HTR-8/SVneo (cell line): ENCODE measurements at places on chromosomes 2 and 18.

GRCh38 chr2:231710799-231711676 is 2.7 kb downstream of the PTMA start:
- no peak for DNase-seq

- DNase-seq, result no peak
Measured at GRCh38 chr2:221429741-221430491, 142.2 kb downstream of the EPHA4 start.

- DNase-seq, result no peak
Measured at GRCh38 chr18:51039138-51040112, 9.4 kb downstream of the SMAD4 start.

GRCh38 chr2:129721846-129722245 is 257.6 kb upstream of the RAB6C start:
- no peak for DNase-seq

- DNase-seq, result no peak
Measured at GRCh38 chr2:39870871-39871270, 91.8 kb upstream of the THUMPD2 start.

DNA sequence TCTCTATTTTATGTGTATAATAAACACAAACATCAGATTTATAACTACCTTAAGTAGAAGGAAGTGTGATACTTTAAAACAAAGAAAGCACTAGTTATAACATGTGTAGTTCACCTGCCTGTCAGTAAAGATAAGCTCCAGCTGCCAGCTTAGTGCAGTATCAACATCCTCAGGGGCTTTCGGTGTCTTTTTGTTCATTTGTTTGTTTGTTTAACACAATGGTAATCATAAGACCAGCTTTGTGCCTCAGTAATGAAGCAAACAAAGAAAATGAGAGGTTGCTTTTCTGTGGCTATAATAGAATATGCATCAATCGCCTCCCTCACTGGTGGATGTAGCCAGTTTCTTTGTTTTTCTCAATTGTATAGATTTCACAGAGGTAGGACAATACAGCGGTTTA is 1499.0 kb upstream of the TMEFF2 start:
- no peak for DNase-seq

- no peak for DNase-seq
Measured at GRCh38 chr2:156784020-156784701, 348.0 kb downstream of the GPD2 start.

DNA sequence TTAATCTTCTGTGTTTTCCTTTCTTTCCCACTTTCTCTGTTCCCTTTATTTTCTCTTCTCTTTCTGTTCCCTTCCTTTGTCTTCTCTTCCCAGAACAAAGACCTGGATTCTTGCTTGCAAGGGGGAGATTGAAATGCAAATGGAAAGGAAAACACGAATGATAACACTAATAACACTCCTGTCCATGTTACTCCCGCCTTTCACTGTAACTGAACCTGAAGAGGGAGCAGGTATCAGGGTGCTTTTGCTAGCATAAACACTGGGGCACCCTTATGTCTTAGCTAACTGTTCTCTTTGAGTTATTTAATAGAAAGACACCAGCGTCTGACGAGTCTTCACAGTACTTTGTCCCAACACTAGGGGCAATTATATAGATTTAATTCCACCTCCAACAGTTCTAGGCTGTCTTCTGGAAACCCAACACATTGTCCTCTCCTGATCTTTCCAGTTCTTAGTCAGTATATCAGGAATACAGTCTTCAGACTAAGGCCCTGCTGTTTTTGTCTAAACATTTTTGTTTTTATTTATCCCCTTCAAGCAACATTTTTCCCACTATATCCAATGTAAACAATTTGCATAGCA is 99.2 kb downstream of the PTPRM start:
- no peak for DNase-seq
